ENCODE measurements at places on chromosomes 5 and 9.

DNA sequence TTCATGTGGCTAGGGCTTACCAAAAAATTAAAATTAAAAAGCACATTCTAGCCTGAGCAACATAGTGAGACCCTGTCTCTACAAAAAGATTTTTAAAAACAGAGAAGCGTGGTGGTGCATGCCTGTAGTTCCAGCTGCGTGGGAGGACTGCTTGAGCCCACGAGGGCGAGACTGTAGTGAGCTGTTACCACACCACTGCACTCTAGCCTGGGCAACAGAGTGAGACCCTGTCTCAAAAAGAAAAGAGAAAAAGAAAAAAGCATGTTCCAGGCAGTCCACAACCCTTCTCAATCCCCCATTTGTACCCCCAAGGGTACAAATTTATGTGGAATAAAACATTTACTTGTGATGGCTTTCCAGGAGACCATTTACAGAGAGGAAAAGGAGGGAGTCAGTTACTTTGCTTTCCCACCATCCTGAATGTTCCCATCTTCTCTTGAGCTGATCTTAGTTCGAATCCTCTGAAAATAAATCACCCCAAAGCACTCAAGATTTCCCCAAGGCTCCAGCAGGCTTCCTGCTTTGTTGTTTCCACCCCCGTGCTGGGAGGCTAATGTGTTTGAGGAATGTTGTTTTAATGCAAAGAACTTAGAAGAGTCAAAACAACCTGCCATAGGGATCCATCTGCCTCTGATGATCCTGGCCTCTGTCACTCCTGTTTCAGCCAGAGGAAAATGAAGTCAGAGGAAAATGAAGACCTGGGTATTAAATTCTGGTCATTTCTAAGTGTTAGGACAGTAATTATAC is 384.7 kb downstream of the BNC2 start:
- DNase-seq, result no peak

GRCh38 chr5:58629271-58630159 is 46.6 kb downstream of the RAB3C start:
- no peak for DNase-seq

DNA sequence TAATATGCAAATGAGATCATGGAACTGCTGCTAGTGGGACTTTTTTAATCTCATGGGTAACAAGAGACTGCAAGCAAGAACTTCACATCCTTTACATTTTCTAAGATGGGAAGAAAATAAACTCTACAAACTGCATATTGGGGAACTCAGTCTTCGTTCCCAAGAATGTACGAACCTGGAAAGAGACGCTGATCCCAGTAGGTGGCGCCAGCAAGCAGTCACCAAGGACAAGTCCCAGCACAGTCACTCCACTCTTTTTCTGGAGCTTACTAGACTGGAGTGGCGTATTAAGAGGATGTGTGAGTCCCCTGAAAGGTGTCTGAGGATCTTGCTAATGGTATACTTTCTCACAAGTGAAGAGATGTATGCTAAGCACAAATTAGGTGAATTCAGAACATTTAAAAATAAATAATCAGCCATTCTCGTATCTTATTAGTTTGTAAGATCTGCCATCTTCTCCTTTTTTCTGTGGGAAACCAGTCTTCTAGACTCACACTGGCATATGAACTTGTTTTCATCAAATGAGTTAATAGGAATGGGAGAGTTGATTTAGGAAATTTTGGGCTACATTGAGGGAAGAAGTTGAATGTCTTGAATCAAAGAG is 16.0 kb upstream of the PUM3 start:
- DNase-seq, result peak; percentile 33

DNA sequence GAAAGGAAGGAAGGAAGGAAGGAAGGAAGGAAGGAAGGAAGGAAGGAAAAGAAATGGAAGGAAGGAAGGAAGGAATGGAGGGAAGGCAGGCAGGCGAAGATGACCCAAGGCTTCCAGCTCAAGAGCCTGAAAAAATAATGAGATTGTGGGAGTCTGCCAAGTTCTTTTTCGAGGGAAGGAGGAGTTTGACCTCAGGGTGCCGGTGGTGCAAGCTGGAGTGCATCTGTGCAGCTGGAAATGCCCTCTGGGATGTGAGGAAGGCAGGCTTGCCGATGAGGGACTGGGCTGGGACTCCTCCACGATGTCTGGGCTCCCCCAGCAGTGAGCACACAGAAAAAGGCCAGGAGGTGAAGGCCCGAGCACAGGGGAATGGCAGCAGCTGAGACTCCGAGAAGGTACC is 154.9 kb upstream of the DAPK1 start:
- no peak for DNase-seq

- no peak for DNase-seq
Measured at GRCh38 chr5:18551716-18552115, 917.5 kb downstream of the TAF11L14 start.

DNA sequence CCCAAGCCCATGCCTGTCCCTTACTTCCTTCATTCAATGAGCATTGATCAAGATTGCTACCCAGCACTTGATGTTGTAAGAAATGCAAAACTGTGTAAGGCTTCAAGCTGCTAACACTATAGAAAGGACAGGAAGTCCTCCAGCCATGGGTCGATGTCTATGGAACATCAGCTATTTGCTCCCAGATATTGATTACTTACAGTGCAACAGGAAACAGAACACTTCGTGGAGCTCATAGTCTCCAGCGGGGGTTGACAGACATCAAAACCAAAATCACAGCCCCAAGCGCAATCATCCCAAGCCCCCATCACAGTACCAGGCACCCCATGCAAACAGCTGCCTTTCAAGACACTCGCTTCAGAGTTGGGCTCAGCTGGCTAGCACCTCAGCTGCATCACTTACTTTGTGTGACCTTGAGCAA is 26.8 kb upstream of the DUSP1 start:
- no peak for DNase-seq

GRCh38 chr5:154476354-154477205 is 1.4 kb downstream of the HAND1 start:
- no peak for DNase-seq

- DNase-seq, result peak; percentile 87
Measured at GRCh38 chr9:127785023-127785932, 556 bp upstream of the CDK9 start.

- no peak for DNase-seq
Measured at GRCh38 chr5:60843386-60843935, 608 bp downstream of the ELOVL7 start.

DNA sequence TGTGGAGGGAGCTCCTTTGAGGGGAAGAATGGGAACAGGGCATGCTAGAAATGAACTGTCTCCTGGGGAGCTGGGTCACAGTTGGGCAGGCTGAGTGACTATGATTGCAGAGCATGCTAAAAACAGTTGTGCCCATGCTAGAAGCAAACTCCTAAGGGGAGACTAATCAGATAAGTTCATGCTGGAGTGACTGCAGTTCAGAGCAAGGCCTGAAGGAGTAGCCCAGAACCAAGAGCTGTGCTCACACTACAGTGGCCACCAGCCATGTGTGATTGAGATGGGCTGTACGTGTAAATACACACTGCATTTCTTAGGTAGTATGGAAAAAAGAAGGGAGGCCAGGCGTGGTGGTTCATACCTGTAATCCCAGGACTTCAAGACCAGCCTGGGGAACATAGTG is 10.3 kb upstream of the AK1 start:
- DNase-seq, result no peak

DNA sequence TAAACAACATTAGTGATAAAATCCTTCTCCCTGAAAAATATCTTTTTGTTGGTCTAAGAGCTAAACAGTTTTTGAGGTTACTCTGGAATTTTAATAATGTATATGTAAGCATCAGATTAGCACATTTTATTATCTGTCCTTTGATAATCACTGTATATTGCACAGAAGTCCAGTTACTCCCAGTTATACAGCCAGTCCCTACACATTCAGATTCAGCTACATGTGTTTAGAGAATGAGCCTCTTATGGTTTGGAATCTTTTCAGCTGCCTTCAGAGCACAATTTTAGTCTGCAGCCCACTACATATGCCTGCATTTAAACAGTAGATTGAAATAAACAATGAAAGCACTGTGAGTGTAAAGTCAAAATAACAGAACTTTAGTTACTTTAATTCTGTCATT is 438.2 kb downstream of the ARHGEF28 start:
- DNase-seq, result no peak

GRCh38 chr9:13898957-13899356 is 415.0 kb downstream of the NFIB start:
- no peak for DNase-seq

DNA sequence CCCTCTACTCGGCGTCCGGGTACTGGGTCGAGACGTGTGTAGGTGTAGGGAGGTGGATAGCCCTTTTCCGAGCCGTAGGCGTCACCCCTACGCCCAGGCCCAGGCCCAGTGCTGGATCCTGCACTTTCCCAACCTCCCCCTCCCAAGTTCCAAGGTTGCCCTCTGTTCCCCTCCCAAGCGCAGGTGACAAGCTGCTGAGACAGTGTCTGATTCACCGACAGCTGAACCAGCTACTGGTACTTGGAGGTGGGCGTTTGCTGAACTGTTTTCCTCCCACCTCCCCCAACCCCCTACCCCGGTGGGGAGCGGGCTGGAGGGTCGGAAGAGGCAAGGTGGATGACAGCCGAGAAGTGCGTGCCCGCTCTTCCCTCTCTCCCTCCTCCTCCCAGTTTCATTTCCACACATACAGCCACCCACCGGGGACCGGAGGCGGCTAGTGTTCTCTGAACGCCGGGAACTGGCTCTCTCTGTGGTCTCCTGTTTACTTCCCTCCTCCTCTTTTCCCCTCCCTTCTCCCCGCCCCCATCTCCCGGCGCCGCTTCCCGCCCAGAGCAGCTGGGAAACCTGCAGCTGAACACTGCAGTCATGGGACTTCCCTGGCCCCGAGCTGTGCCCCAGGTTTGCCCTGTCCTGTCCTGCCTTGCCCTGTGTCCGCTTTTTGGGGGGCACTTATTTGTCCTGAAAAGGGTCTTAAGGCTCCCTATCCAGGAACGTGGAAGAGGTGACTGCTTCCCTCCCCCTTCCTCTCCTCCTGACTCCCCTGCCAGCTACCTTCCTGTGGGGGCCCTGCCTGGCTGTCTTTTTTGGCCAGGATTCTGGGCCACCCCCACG is 6.2 kb upstream of the KLF9 start:
- DNase-seq, result peak; percentile 21

- DNase-seq, result no peak
Measured at GRCh38 chr5:155264809-155265208, 251.3 kb downstream of the KIF4B start.

All from CD8-positive, alpha-beta T cell (primary cell).